ENCODE measurements at places on chromosomes 16 and 17.

- no peaks in the 10 kb centered on the region for H3K27me3 ChIP-seq
- no peak overlapping the region for H3K4me3 ChIP-seq
- no peak for DNase-seq
- H3K27ac ChIP-seq: no peak overlapping the region
Observed at GRCh38 chr16:69120096-69120664, 12.2 kb downstream of the CHTF8 start.

- no peaks in the 10 kb centered on the region for H3K27me3 ChIP-seq
- DNase-seq: no peak
- H3K27ac ChIP-seq: no peak overlapping the region
- H3K4me1 ChIP-seq: no peaks in the 10 kb centered on the region
- no peaks in the 10 kb centered on the region for H3K36me3 ChIP-seq
Observed at GRCh38 chr16:25081702-25082101, 29.8 kb upstream of the LCMT1 start.

- H3K4me1 ChIP-seq: no peaks in the 10 kb centered on the region
- peaks cover 12% of the 10 kb centered on the region for H3K27me3 ChIP-seq
- no peak for DNase-seq
- no peak overlapping the region for H3K4me3 ChIP-seq
- no peak overlapping the region for H3K27ac ChIP-seq
Observed at GRCh38 chr17:40915721-40916256, 21.7 kb downstream of the KRT23 start.

DNA sequence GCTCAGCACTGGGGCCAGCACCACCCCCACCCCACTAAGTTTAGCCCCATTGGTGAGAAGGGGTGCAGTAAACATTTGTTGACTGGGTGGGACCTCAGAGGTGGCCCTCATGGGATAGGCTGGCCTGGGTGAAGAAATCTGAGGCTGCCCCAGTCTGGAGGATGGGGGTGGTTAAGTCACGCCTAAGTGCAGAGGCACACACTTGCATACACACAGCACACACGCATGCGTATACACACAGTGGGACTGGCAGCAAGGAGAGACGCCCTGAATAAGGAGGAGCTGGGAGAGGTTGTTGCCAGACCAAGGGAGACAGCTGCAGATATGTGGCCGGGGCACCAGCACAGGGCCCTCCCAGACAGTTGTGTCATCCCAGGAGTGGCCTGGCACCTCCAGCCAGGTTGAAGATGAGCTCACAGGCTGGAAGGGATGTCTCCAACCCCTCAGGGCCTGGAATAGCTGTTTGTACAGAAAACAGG, 3.0 kb upstream of the BCAR1 start:
- no peak for DNase-seq
- H3K4me1 ChIP-seq: no peaks in the 10 kb centered on the region
- peaks cover 43% of the 10 kb centered on the region for H3K27me3 ChIP-seq
- H3K27ac ChIP-seq: no peak overlapping the region
- no peak overlapping the region for H3K4me3 ChIP-seq
- H3K36me3 ChIP-seq: no peaks in the 10 kb centered on the region

- H3K4me1 ChIP-seq: peaks cover 3% of the 10 kb centered on the region
- no peak overlapping the region for H3K4me3 ChIP-seq
- no peak for DNase-seq
- no peak overlapping the region for H3K27ac ChIP-seq
Observed at GRCh38 chr17:65074778-65075250, 18.3 kb upstream of the GNA13 start.

- H3K4me3 ChIP-seq: no peak overlapping the region
- H3K27me3 ChIP-seq: peaks cover 14% of the 10 kb centered on the region
- H3K36me3 ChIP-seq: no peaks in the 10 kb centered on the region
- no peak for DNase-seq
Observed at GRCh38 chr17:19243838-19244237, 6.7 kb downstream of the EPN2 start.

DNA sequence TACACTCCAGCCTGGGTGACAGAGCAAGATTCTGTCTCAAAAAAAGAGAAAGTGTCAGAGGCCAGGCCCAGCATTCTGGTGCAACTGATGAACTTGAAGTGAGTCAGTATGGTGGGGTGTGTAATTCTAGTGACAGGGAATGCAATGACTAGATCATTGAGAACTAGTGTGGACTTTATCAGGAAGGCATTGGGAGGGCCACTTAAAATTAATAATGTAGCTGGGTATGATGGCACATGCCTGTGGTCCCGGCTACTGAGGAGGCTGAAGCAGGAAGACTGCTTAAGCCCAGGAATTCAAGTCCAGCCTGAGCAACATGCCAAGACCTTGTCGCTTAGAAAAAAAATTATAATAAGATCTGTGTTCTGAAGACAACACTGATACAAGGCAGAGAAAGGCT, 90.8 kb downstream of the STX8 start:
- no peak for DNase-seq
- H3K27me3 ChIP-seq: no peaks in the 10 kb centered on the region
- no peaks in the 10 kb centered on the region for H3K4me1 ChIP-seq
- H3K27ac ChIP-seq: no peak overlapping the region
- H3K4me3 ChIP-seq: no peak overlapping the region

- H3K4me1 ChIP-seq: no peaks in the 10 kb centered on the region
- no peak overlapping the region for H3K27ac ChIP-seq
- no peaks in the 10 kb centered on the region for H3K27me3 ChIP-seq
- no peak overlapping the region for H3K4me3 ChIP-seq
Observed at GRCh38 chr16:5820472-5820871, 722.9 kb upstream of the EEF2KMT start.

- peak overlapping the region; percentile 97 for H3K27ac ChIP-seq
- peaks cover 62% of the 10 kb centered on the region for H3K4me1 ChIP-seq
- peaks cover 40% of the 10 kb centered on the region for H3K36me3 ChIP-seq
- no peaks in the 10 kb centered on the region for H3K27me3 ChIP-seq
- DNase-seq: peak; percentile 63
Observed at GRCh38 chr17:76193591-76193990, 46.7 kb downstream of the RNF157 start.

DNA sequence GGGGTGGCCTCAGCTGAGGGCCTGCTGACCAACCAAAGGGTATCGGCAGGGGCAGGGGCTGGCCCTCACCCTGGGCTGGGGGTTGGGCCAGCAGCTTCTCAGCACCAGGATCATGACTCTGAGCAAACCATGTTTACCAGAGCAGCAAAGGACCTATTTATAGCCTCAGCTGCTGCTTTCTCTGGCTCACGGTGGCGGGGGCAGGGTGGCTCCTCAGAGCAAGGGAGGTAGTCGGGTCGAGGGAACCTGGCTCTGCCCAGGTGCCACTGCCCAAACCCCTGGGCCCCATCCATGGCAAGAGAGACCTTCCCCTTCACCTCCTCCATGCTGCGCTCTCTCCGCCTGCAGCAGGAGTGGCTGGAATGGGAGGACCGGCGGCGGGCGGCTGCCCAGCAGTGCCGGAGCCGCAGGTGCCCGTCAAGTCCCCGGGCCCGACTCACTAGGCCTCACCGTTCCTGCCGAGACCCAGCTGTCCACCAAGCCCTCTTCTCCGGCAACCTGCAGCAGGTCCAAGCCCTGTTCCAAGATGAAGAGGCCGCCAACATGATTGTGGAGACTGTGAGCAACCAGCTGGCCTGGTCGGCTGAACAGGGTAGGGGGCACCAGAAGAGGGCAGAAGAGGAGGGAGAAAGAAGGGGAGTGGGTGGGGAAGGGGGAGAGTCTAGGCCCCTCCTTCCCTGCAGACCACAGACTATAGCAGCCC, at the start of gene ASB16:
Gene ASB16 (plus strand): TSS at position 206 of the 703 bp plus-strand sequence. CDS start 86 bp downstream, at position 292.
- DNase-seq: no peak
- no peak within 1 kb of the TSS for H3K27ac ChIP-seq
- H3K27me3 ChIP-seq: no peaks in the 10 kb centered on the region
- H3K4me1 ChIP-seq: peaks cover 9% of the 10 kb centered on the region
- no peak within 1 kb of the TSS for H3K4me3 ChIP-seq

DNA sequence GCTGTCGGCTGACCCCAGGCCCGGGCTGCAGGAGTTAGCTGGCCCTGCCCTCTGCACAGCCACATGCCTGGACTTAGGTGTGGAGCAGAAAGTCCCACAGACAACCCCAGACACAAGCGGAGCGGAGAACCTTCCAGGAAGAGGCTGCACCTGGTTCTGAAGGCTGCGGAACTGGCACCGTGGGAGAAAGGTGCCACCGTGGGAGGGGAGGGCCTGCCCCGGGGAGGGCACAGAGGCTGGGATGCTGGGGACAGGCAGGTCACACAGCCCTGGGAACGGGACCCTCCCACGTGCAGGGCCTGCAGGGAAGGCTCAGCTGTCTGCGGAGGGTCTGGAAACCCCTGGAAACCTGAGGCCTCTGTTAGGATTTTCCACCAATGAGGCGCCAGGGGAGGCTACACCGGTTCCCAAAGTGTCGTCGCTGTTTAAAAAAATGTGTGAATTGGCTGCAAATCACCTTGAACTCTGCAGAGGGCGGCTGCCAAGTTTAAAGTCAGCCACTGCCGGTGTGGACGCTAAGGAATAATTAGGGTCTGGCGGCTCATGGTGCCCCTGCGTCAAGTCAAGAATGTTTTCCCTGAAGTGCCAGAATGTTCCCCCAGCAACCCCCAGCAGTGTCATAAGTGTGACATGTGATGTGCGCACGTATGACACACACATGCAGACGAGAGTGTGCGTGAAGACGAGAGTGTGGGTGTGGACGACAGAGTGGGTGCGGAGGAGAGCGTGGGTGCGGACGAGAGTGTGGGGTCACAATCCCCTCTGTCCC, 50.9 kb upstream of the PABPN1L start:
- no peak for DNase-seq
- H3K4me3 ChIP-seq: no peak overlapping the region
- peaks cover 2% of the 10 kb centered on the region for H3K4me1 ChIP-seq
- no peak overlapping the region for H3K27ac ChIP-seq
- H3K27me3 ChIP-seq: no peaks in the 10 kb centered on the region

DNA sequence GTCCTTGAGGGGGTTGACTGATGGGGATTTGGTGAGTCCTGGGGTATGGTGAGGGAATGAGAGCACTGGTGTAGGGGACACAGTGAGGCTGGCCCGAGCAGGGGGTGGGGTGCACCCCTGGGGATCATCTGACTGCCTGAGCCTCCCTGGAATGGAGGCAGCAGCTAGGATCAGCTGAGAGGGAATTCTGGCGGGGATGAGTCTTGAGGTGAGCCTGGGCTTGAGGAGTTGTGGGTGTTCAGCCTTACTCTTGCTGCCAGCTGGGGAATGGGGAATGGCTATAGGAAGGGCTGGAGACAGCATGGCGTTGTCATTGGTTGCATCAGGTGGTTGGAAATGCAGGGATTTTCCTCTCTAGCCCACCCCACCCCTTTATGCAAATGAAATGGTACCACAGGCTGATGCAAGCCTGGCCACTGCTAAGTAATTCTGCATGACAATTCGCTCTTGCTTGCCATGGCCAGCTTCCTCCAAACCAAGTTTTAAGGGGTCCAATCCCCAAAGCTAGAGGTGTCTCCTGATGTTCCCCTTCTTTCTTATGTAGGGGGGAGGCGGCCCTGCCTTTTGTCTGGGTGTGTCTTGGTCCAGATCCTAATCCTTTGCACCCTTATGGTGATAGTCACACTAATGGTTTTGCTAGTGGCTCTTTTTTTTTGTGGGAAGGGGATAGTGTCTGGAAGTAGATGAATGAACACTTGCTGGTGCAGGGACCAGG, 7.5 kb downstream of the NFE2L1 start:
- H3K4me3 ChIP-seq: peak overlapping the region; percentile 51
- no peaks in the 10 kb centered on the region for H3K27me3 ChIP-seq
- H3K36me3 ChIP-seq: peaks cover 82% of the 10 kb centered on the region
- no peak for DNase-seq
- peaks cover 41% of the 10 kb centered on the region for H3K4me1 ChIP-seq

DNA sequence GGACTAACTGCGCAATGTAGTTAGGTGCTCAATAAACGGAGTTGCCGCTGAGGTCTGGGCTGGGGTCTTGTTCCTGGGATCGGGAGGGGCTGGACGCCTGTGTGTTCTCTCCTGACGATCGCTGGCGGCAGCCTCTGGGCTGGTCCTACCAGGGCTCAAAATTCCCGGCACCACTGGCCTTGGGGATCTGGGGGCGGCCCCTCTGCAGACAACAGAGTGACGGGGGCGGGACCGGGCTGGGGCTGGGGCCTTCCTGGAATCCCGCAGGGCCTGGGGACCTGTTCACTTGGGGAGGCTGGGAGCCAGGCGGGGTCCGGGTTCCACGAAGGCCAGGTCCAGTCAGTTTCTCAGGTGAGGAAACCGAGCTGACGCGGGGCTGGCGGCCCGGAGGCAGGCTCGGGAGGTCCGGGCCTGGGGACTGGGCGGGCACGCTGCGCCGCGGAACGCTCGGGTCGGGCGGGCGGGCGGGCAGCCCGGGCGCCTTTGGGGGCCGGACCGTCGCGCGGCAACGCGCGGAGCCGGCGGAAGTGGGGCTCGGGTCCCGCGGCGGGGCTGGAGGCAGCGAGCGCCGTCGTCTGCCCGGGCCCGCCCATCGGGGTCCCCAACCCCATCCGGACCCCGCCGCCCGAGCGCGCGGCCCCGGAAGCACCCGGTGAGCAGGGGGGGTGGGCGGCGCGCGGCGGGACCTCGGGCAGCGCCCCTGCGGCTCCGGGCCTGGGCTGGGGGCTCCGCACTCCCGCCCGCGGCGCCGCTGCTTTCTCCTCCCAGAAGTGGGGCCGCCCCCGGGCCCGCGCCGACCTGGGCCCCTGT, at the start of gene PIGQ:
Gene PIGQ (plus strand): TSS at position 524 of the 810 bp plus-strand sequence. CDS start 4,107 bp downstream, outside the sequence.
- H3K4me3 ChIP-seq: peak within 1 kb of the TSS; percentile 88
- peaks cover 24% of the 10 kb centered on the region for H3K4me1 ChIP-seq
- peak; percentile 61 for DNase-seq
- no peaks in the 10 kb centered on the region for H3K27me3 ChIP-seq
- H3K36me3 ChIP-seq: no peaks in the 10 kb centered on the region

- no peak for DNase-seq
- no peaks in the 10 kb centered on the region for H3K4me1 ChIP-seq
- H3K4me3 ChIP-seq: no peak overlapping the region
Observed at GRCh38 chr17:66755101-66755943, 79.6 kb upstream of the CACNG5 start.

DNA sequence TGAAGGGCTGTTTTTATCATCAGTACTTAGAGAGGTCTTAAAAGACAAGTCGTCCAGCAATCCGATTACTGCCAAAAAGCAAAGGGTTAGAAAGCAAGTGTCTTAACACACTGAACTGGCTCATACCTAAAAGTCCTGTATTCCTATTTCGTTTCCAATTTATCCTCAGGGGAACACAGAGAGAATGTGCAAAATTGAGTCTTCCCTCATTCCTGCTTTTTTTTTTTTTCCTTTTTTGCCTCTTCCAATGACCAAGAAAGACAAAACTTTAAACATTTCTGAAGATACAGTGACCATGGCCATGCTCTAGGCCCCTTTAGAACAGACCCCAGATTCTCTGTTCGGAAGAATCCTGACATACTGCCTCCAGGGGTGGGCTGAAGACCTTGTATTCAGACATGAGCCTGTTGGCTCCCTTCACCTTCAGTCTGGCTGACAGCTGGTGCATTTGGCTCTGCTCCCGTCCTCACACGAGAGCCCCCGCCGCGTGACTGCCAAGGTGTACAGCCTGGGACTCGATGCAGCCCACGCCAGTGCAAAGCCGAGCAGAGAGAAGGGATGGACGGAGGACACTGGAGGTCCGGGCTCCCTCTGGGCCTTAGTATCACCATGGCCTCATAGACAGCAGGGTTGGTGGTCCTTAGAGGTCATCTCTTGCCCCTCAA, 47.0 kb downstream of the COTL1 start:
- H3K27ac ChIP-seq: no peak overlapping the region
- no peak overlapping the region for H3K4me3 ChIP-seq
- H3K27me3 ChIP-seq: no peaks in the 10 kb centered on the region
- H3K4me1 ChIP-seq: peaks cover 19% of the 10 kb centered on the region
- H3K36me3 ChIP-seq: peaks cover 89% of the 10 kb centered on the region

- no peaks in the 10 kb centered on the region for H3K4me1 ChIP-seq
- H3K36me3 ChIP-seq: peaks cover 4% of the 10 kb centered on the region
- H3K27me3 ChIP-seq: no peaks in the 10 kb centered on the region
- no peak overlapping the region for H3K4me3 ChIP-seq
Observed at GRCh38 chr16:2095315-2095853, 40.3 kb downstream of the PKD1 start.
